ENCODE measurements at places on chromosomes 1 and 21. TPM values are rescaled to one million over a fixed set of nuclear protein-coding genes. Genes with fewer than 3 reads are reported as not detected.

- DNase-seq: no peak
Observed at GRCh38 chr1:14800014-14800413, 201.5 kb downstream of the KAZN start.

DNA sequence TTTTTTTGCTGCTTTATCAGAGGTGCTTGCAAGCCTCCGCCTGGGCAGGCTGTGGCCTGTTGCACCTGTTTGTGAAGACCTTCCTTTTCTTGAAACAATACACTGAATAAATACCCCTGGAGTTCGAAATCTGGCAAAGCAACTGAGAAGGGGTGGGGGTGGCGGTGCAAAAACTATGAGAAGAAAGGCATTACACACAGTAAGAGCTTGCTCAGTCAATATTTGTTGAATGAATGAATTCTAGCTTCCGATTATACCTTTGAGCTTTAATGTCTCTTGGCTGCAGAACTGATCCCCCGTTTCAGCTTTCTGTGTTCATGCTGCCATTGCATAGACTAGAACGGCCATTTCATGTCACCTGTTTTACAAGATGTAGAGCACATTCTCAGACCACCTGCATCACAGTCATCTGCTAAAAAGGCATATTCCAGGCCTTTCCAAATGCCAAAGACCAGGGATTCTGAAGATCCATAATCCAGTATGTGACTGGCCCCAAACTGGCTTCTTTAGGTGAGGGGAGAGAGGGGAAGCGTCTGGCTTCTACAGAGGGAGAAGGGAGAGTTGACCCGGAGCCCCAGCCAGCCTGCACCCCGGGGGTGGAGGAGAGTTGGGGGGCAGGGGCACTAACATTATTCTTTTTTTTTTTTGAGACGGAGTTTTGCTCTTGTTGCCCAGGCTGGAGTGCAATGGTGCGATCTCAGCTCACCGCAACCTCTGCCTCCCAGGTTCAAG is 111.5 kb downstream of the ETS2 start:
- DNase-seq: peak; percentile 7

DNA sequence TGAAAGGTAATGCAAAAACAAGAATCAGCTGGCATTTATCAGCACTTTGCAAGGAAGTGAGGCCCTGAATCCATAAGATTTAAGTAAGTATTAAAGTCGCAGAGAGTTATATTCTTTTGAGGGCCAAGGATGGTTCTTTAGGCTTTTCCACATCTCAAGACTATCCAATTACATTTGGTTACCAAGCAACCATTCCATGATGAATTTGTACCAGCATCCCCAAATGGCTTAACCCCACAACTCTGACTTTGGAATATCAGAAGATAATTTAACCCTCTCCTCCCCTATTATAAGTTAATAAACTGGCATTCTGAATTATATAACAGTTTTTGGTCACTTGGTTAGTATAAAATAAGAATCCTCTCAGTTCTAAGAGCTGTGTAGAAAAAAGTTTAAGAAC is 2.8 kb downstream of the PHTF1 start:
- no peak for DNase-seq

DNA sequence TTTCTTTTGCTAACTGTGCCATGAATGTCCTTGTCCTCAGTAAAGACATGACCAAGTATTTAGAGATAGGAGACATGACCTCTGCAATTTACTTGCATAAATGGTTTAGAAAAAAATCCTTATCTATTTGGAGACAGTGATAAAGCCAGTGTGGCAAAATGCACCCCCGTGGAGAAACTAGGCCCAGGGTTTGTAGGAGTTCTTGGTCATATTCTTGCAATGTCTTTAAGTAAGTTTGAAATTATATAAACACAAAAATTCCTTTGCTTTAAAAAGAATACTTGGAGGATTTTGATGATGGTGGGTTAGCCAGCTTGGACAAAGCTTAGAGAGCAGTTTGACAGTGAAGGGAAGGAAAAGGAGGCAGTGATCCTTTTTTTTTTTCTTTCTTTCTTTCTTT is 101.9 kb upstream of the SLC45A1 start:
- no peak for DNase-seq

GRCh38 chr1:10059342-10059718 is 26.6 kb downstream of the UBE4B start:
- no peak for DNase-seq

DNA sequence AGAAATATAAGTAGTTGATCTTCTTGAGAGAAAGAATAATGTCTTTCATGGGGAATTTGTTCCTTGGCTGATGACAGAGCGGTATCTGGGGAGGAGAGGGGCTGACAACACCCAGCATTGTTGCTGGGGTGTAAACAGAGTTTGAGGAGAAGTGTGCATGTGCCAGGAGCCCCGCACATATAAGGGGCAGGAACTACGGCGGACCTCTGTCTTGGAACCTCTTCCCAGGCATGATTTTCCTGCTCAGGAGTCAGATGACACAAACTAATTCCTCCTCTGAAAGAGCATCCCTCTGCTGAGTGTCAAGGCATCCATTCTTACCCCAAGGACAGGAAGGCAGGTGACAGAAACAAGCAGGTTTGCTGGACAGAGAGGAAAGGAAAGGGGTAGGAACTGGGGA is 119.1 kb downstream of the TPTE start:
- DNase-seq: no peak

The PTPRC gene
- total RNA-seq: 127 TPM

The TMEM51 gene
- total RNA-seq: 31.0 TPM

The MYBPHL gene
- not detected for total RNA-seq

All from Peyer's patch (tissue), 4 donors.